Lung (tissue), 17 donors: ENCODE measurements at places on chromosomes 6 and 20. TPM values are rescaled to one million over a fixed set of nuclear protein-coding genes. Genes with fewer than 3 reads are reported as not detected.
A peak's percentile ranks its signal among the peaks of the same experiment; 100 is the strongest.

PGC gene
- total RNA-seq = 19.2 TPM

OPN5 gene
- total RNA-seq = not detected

TMEM14A gene
- total RNA-seq = 18.5 TPM

C20orf204 gene
- total RNA-seq = 1.3 TPM

GGTLC1 gene
- 4.2 TPM for total RNA-seq

KIAA1755 gene
- total RNA-seq = 1.9 TPM

HTR1E gene
- total RNA-seq = not detected

FAM120B gene
- total RNA-seq = 35.6 TPM

DNA sequence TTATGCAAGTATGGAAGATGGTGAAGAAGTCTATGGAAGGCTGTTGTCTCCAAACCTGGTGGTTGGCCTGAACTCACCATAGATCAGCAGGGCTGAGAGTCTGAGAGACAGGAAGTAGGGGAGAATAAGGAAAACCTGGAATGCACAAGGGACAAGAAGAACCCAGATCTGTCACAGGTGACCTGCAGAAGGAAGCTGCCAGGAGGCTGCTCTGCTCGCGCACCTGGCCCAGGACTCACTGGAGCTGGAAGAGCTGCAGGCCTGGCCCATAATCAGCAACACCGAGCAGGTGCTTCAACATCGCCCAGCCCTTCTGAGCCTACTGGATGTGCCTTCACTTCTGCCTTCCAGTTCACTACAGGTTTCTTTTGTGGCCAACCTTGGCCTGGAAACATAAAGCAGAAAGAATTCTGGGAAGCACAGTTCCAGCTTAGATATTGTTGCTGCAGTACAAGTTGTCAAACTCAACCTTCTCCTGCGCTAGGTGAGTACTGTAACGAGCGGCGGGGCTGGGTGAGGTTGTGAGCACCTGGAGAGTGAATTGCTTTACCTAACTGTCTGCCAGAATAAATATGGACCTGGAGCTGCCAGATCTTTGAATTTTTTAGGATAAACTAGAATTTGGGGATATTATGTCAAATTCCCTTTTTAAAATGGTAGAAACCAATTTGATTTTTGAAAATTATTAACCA is 82.4 kb downstream of the CDH26 start:
- no peak for DNase-seq

DNA sequence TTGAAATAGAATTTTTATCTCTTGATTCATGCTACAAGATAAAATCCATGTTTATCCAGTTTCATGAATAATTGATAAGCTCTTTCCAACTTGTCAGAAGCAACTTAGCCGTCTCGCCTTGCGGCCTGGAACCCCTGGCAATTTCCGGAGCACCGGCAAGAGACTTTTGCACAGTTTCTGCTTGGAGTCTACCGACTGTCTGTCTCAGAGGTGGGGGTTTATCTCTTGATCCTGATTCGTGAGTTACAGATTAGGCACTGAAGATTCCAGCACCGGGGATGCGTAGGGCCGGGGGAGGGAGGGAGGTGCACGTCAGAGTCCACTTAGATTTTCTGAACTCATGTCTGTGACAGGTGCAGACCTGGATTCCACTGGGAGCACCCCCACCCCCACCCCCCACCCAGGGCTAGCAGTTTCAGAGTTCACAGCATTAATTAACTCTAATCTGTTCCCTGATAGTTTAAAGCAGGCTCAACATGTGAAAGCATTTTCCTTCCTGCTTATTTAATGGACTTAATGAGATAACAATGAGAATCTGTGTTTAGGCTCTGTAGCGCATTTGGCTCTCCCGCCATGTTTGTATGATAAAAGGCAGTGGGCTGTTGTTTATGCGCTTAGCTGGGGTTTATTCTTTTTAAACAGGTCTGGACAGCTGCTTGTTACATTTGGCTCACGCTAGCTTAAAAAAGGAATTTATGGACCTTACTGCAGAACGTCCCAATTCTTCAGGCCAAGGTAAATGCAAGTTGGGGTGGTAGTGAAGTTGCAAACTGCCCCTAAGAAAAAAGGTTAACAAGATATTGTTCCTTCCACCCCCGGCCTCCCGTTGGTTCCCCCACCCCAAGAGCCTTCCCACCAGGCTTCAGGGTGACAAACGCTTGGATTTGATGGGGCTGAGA is 8.1 kb upstream of the APCDD1L start:
- peak; percentile 22 for DNase-seq

GRCh38 chr20:22807045-22807444 is 222.7 kb upstream of the FOXA2 start:
- no peak for DNase-seq

DNA sequence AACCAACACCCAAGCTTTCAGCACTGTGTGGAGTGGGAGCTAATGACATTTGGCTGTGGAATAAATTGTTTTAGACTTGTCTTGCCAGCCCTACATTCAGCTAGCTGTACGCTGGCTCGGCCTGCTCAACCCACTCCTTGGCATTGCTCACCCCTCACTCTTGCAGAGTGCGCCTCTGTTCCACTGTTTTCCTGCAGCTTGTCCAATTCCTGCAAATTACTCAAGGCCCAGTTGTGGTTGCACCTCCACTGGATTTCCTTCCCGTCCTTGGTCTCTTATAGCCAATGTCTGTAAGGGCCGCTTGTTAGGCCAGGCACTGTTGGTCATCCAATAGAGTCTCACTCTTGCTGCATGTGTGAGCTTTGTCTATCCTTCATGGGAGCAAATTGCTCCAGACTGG is 289.2 kb upstream of the RNF24 start:
- no peak for DNase-seq

GRCh38 chr20:33328157-33329137 is 45.4 kb downstream of the BPIFB1 start:
- no peak for DNase-seq
